ENCODE measurements at places on chromosomes 16 and 17. TPM values are rescaled to one million over a fixed set of nuclear protein-coding genes. Genes with fewer than 3 reads are reported as not detected.

DNA sequence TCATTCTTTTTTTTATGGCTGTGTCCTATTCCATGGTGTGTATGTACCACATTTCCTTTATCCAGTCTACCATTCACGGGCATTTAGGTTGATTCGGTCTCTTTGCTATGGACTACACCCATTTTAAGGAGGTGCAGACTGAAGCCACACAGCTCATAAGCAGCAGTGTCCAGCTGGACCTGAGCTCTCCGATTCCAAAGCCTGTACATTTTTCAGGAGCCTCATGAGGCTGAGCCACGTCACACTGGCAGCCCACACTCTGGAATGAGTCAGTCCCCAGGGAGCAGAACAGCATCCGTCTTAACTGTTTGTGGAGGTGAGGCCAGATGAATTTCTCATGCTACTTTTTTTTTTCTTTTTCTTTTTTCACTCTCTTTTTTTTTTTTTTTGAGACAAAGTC is 116.1 kb downstream of the C16orf95 start:
- DNase-seq, result peak; percentile 80

DNA sequence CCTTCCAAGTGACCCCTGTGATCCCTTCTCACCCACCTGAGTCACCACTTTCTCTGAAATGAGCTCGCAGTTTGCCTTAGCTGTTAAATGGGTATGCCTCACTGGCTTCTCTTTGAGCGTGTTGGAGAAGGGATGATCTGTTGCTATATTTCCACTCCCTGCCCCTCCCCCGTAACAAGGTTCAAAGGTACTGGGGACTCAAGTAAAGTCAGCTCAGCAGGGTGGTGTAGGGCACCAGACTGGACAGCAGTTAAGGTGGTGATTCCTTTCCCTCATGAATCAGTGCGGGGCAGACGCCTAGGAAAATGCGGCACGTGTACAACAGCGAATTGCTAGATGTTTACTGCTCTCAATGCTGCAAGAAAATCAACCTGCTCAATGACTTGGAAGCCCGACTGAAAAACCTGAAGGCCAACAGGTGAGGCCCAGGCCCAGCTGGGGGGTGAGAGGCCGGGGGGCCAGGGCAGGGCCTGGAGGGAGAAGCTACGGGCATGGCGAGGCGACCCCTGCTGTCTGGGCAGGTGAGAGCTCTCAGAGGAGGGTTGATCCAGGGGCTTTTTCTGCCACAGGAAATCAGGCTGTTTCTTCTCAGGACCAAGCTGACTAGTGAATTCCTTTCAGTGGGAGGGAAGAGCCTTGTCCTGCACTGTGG is 130.3 kb downstream of the RAB11FIP4 start:
- DNase-seq, result no peak

DNA sequence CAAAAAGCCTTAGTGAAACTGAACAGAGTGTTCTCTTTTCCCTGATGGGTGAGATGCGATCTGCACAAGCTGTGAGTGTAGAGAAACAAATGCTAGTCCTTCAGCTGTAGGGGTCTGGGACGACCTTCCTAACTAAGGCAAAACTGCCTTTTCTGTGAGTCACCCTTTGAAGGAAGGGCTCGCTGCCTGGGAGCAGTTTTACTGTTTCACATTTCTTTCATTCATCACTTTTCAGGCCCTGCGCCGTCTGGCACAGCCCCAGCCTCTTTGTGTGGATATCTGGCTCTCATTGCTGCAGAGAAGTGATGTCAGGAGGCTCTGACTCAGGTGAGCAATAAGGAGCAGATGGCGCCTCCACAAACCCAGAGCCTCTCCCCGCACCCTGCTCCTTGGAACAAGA is 57.4 kb downstream of the HS3ST3A1 start:
- DNase-seq, result no peak

- no peak for DNase-seq
These were observed 756.5 kb upstream of the RBFOX1 start for GRCh38 chr16:6576113-6576512.

- DNase-seq, result no peak
These were observed 18.4 kb downstream of the GJD3 start for GRCh38 chr17:40345994-40346764.

- DNase-seq, result no peak
These were observed 75.7 kb upstream of the CACNG3 start for GRCh38 chr16:24180451-24180850.

- DNase-seq, result no peak
These were observed 8.5 kb upstream of the CCL1 start for GRCh38 chr17:34371405-34372100.

DNA sequence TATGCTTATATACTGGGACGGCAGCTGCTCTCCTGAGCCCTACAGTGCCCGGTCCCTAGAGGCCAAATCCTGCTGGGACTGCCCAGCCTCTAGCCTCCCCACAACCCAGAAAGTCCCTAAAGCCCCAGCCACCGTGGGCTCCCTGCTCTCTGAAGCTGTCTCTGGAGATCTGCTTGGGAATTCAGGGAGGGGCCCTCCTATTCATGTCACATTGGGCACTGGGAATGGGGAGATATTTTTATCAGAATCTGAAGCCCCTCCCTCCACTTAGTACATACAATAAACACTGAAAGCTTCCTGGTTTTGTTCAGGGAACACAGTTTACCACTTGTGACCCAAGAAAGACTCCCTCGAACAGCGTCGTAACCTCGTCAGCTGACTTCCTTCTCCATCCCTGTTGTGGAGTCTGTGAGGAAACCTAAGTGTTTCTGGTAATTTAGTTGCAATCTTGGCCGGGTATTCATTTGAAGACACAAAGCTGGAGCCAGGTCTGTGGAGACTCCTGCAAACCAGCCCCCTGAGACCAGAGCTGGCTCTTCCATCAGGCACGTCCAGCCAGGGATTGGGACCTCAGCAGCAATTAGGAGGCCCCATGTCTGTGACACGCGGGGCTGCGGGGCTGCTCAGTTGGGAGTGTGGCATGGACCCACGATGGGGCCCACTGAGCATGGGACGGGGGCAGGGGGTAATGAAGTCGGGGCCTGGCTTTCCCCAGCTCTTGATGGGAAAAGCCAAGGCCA is 38.5 kb downstream of the PGS1 start:
- DNase-seq, result peak; percentile 75

DNA sequence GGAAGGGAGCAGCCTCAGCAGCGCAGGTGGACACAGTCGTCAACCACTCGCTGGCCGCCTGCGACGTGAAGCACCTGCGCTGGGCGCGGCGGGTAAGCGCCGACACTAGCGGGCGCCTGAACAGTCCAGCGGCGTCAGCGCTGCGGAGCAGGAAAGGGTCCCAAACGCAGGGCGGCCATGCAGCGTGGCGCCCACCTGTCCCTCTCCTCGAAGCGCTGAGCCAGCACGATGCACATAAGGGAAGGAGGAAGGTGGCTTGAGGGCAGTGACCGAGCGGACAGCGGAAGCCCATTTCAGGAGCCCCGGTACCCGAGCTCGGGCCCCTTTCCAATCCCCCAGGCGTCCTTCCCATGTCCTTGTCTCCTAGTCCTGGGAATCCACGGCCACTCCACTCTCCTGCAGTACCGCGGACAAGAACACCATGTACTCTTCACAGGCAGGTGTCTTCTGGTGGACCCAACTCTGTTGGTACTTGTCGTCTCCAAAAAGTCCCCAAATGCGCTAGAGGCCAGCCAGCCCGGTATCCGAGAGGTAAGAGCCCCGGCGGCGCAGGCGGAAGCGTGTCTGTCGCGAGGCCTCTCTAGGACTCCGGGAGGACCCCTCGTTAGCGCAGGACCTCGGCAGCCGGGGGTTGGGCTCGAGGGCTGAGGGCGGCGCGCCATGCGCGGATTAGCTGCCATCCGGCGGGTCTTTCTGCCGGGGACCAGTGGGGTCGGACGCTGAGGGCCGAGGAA is 14.4 kb downstream of the ZNF232 start:
- DNase-seq, result peak; percentile 79

GRCh38 chr17:80631142-80632045 is 86.8 kb downstream of the RPTOR start:
- no peak for DNase-seq

DNA sequence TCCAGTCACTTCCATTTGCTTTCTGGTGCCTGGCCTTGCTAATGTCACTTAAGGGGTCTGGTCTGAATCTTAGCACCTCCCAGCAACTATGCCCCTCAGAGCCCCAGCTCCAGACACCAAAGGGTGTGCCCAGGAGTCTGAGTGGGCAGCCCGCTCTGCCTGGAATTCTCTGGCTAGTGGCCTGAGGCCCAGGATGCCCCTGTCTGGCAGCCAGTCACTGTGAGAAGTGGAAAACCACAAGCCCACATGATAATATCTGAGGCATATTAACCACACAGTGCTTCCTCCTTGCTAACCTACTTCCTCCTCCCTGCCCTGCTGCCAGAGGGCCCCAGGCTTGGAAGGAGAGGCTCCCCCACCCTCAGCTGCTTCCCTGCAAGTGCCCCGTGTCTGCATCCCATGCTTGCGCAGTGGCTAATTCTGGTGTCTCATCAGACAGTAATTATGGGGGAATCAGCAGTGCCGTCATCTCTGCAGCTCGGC is 14.0 kb downstream of the SRCIN1 start:
- peak; percentile 37 for DNase-seq

DNA sequence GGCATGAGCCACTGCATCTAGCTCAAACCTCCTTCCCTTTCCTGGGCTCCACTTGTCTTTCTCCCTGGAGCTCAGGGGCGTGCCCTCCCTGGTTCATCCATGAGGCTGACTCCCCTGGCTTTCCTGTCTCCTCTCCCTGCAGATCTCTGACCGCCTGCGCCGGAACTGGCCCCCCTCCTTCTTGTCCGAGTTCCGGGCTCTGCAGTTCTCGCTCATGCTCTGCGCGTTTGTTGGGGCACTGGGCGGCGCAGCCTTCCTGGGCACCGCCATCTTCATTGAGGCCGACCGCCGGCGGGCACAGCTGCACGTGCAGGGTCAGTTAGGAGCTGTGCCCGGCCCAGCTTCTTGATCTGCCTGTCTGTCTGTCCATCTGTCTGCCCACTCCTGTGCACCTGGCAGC is 1.2 kb upstream of the LAT start:
- no peak for DNase-seq

DNA sequence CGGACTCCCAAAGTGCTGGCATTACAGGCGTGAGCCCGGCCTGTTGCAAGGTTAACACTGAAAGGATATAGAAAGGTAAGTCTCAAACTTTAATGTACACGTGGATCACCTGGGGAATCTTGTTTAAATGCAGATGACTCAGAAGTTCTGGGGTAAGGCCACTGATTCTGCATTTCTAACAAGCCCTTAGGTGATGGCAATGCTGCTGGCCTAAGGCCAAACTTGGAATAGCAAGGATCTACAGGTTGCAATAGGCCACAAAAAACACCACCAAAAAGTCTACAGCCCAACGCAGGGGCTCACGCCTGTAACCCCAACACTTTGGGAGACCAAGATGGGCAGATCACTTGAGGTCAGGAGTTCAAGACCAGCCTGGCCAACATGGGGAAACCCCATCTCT is 4.2 kb downstream of the CMTM4 start:
- no peak for DNase-seq

- no peak for DNase-seq
These were observed 262.6 kb downstream of the SLC39A11 start for GRCh38 chr17:72829883-72830282.

GRCh38 chr16:74249846-74250245 is 46.8 kb upstream of the PSMD7 start:
- no peak for DNase-seq

- DNase-seq, result no peak
These were observed 29.8 kb downstream of the ZC3H18 start for GRCh38 chr16:88599825-88600538.

GRCh38 chr16:49356728-49357488 is 16.7 kb upstream of the C16orf78 start:
- DNase-seq, result no peak

- no peak for DNase-seq
These were observed 333.0 kb downstream of the SEC14L1 start for GRCh38 chr17:77473615-77474226.

DNA sequence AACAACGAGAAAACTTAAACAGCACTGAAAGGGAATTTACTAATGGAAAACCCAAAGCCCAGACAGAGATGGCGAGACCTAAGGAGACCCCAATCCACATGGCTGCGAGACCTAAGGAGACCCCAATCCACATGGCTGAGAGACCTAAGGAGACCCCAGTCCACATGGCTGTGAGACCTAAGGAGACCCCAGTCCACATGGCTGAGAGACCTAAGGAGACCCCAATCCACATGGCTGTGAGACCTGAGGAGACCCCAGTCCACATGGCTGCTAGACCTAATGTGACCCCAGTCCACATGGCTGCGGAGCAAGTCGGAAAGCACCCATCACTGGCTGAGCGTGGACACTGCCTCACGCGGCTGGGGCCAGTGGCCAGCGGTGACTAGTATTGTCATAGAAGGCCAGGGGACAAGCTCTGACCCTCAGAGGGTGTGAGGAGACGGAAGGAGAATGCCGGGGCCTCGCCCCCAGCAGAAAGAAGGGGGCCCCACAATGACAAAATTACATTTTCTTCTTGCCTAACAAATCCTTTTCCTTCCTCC is 241.8 kb downstream of the C16orf95 start:
- no peak for DNase-seq

GRCh38 chr17:21528031-21528695 is 152.0 kb downstream of the KCNJ12 start:
- DNase-seq, result no peak

DNA sequence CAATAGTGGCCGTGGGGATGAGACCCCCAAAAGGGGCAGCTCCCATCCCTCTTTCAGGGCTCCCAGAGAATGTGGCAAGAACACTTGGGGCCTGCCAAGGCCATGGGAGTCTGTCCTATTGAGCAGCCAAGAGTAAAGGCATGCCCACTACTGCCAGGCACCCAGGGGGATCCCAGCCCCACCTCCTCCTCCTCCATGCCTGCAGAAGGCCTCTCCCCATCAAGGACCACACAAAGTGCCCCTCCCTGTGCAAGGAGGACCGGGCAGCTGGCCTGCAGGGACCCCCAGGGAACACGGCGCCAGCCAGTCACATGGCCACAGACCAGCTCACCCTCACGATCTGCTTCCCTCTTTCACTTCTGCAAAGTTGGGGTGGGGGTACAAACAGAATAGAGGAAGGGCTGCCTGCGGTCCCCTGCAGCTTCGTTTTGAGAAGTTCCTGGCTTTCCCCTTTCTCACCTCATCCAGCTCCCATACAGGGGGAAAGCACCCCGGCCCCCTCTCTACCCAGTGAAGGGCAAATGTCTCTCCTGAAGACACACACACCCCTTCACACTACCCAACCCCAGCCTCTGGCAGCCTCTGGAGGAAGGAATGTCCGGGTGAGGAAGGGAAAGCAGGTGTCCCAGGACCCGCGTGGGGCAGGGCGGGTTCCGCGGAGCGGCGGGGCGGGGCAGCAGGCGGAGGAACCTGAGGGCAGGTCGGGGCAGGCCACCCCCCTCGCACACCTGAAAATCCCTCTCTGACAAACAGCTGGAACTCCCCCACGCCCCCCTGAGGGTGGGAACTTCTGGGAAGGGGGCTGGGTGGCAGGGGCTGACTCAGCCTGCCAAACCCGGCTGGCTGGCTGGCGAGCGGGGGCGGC is 2.0 kb downstream of the PPP1R9B start:
- peak; percentile 82 for DNase-seq

The BAHCC1 gene
- total RNA-seq, result 9.9 TPM

The CCL16 gene
- total RNA-seq, result not detected

The FBXW10 gene
- total RNA-seq, result not detected

The SLC2A4 gene
- 119 TPM for total RNA-seq

The C1QTNF1 gene
- total RNA-seq, result 240 TPM

The FBXL16 gene
- total RNA-seq, result not detected

The DNAH2 gene
- not detected for total RNA-seq

The MYH11 gene
- 17.9 TPM for total RNA-seq

The PLK1 gene
- total RNA-seq, result 1.2 TPM

The COL1A1 gene
- total RNA-seq, result 28.2 TPM
